ENCODE measurements at places on chromosomes 11 and 22. TPM values are rescaled to one million over a fixed set of nuclear protein-coding genes. Genes with fewer than 3 reads are reported as not detected.
A peak's percentile ranks its signal among the peaks of the same experiment; 100 is the strongest.

DNA sequence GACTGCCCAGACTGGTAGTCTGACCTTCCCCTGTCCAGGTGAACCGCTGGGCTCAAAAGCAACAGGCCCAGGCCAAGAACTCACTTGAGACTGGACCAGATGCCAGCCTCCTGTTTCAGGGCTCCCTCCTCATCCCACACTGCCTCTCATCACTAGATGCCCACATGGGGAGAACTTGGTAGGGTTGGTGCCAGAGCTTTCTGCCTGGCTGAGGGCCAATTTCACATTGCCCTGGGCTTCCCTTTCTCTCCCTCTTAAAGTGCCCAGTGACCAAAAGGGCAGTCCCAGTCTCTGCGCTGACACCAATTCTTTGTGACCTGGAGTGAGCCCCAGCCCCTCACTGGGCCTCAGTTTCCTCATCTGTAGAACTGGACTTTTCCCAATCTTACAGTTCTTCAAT lies 41.7 kb downstream of the C11orf58 start:
- DNase-seq, result no peak

DNA sequence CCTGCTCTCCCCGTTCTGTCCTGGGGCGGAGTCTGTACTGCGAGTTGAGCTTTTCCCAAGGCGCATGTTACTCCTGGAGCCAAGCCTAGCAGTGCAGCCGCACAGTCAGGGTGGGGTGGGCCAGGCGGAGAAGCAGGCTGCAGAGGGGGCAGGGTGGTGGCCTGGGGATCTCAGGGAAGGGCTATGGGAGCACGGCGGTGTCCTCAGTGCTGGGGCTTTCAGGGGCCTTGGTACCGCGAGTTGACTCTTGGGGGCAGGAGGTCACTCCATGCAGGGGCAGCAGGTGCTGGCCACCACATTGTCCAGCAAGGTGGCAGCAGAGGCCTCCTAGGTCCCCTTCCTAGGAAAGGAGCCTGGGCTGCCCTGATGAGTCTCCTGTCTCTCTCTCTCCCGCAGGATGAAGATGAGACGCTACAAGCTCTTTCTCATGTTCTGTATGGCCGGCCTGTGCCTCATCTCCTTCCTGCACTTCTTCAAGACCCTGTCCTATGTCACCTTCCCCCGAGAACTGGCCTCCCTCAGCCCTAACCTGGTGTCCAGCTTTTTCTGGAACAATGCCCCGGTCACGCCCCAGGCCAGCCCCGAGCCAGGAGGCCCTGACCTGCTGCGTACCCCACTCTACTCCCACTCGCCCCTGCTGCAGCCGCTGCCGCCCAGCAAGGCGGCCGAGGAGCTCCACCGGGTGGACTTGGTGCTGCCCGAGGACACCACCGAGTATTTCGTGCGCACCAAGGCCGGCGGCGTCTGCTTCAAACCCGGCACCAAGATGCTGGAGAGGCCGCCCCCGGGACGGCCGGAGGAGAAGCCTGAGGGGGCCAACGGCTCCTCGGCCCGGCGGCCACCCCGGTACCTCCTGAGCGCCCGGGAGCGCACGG lies 14.9 kb upstream of the MIEF1 start:
- no peak for DNase-seq

DNA sequence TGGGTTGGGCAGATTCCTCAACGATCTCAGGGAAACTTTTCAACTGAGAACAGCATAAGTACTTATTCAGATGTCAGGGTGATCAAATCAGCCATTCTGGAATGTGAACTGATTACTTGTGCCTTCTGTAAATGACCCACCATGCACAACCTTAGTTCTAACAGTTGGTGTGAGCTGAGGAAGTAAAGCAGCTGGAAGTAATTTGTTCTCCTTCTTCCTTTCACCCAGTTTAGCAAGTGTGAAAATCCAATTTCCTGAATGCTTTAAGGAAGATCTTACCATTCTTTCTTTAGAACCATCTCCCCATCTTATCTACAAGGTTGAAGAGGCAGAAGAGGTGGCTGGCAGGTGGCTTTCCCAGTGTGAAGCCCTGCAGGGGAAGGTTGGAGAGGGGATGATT lies 781.6 kb downstream of the ETS1 start:
- no peak for DNase-seq

GRCh38 chr11:65136515-65137096 lies 2.3 kb upstream of the SYVN1 start:
- no peak for DNase-seq

Gene GPR83
- 0.03 TPM for polyA plus RNA-seq

DNA sequence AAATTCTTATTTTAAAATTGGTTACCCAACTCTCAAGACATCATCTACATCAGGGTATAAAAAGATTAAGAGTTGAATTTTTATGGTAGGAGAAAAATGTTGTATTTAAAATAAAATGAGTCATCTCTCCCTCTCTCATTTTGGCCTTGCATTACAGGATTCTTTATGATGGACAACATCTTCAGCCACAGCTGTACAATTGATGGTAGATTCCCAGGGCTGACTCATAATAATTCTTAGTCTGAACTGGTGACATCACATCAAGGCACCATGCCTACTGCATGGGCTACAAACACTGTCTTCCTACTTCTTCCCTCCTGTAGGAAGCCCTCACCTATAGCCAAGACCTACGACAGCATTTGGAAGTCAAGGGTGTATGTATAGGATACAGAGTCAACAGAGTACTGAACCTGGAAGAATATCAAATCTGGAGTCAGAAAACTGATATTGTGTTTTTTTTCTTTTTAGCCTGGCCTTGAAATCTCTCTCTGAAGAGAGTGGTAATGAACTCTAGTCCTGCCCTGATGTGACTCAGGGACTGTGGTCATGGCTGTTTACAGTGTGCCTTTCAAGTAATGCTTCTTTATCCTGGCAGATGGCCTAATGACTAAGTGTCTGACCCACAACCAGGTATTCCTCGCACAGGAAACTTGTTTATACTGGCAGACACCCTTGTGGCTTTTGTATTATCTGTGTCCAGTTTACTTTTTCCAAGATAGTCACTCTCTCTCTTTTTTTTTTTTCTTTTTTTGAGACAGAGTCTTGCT lies 32.5 kb downstream of the MRGPRX2 start:
- peak; percentile 98 for DNase-seq

DNA sequence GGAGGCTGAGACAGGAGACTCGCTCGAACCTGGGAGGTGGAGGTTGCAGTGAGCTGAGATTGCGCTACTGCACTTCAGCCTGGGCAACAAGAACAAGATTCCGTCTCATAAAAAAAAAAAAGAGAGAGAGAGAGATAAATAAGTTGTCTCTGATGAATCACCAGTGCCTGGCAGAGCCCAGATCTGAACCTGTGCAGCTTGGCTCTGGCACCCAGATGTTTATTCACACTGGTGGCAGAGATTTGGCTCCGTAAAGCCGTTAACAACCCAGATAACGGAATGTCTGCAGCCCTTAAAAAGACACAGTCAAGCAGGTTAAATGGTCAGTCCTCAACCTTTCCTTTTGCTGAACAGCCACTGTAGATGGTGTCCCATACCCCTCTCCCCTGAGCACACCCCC lies 33.5 kb upstream of the RTL6 start:
- DNase-seq, result no peak

Gene DDI1
- polyA plus RNA-seq, result not detected

Gene TYMP
- 2.1 TPM for polyA plus RNA-seq

- no peak for DNase-seq
Measured at GRCh38 chr11:67668192-67668551, 6.3 kb downstream of the ALDH3B2 start.

All from mammary epithelial cell (primary cell).